Stimulated activated CD8-positive, alpha-beta memory T cell treated with anti-CD3 and anti-CD28 coated beads, Interleukin-2, amount 100 ng/mL, for 1 hour (primary cell): ENCODE measurements at places on chromosomes 6 and 20.

- DNase-seq: no peak
These were observed 2.3 kb downstream of the DEFB124 start for GRCh38 chr20:31472395-31473330.

- no peak for DNase-seq
These were observed 243.2 kb upstream of the TENT5A start for GRCh38 chr6:81995548-81996289.

DNA sequence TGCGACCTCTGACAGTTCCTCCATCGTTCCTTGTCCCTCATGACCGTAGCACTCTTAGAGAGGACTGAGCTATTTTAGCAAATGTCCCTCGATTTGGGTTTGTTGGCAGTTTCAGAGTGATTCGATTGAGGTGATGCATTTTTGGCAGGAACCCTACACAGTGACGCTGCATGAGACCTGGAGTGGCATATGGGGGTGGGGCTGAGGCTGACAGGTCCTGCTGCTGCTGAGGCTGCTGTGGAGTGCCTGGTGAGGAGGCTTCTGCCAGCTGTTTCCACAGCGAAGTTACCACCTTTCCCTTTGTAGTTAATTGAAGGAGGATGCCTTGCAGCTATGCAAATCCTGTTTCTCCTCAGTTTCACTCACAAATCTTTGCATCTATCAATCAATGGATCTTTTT, 19.8 kb downstream of the PXDC1 start:
- DNase-seq: no peak

- DNase-seq: no peak
These were observed 898.2 kb upstream of the FLRT3 start for GRCh38 chr20:15235471-15236198.

DNA sequence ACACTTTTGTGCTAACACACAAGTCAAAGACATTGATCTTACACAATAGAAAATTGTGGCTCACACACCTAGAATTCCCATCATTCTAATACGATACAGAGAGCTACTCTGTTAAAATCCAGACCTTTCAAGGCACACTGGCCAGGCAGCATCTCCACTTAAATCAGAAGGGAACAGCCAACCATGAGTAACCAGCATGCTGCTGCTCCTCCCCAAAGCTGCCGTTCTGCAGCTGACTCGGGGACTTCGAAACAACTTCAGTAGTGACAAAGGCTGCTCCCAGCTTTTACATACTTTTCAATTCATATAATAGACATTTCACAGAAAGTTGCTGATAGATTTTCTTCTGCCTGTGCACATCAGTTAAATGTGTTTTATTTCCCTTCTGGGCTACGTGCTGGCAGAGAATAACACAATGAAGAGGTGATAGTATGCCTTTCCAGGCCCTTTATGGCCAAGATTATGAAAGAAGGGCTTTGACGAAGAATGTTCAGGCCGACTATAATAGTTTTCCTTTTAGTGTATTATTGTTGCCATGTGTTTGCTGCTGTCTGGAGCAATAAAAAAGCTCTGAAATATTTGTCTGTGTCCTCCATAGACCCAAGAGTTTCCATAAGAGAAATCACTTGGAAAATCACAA, 159.0 kb downstream of the GMDS start:
- no peak for DNase-seq
